ENCODE measurements at places on chromosomes 13 and 19.
A peak's percentile ranks its signal among the peaks of the same experiment; 100 is the strongest.

GRCh38 chr19:14003251-14004055, 2.7 kb downstream of the RFX1 start:
- DNase-seq = no peak

DNA sequence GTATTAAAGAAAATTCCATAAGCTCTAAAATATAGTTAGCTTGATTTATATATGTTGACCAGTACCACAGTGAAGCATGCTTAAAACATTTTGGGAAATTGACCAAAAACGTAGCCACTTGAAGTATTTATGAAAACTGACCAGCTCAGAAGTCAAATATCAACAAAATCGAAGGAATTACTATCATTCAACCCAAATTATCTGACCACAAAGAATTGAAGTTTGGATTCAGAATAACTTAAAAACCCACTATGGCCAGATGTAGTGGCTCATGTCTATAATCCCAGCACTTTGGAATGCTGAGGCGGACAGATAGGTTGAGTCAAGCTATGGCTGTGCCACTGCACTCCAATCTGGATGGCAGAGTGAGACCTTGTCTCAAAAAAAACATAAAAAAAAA, 31.9 kb downstream of the GPALPP1 start:
- no peak for DNase-seq

DNA sequence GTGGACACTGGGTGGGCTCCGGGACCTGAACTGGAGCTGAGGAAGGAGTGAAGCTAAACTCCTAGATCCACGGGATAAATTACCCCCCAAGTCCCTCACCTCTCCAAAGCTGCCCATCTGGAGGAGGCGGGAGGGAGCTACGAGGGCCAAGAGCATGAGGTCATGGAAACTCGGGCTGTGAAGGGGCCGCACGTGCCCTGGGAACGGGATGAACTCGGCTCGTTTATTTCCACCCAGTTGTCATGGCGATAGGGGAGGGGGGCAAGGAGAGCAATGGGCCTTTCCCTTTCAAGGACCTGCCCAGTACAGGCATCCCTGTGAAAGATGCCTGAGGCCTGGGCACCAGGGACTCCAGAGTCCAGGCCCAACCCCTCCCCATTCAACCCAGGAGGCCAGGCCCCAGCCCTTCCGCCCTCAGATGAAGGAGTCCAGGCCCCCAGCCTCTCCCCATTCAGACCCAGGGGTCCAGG, 3.8 kb downstream of the PPP1R12C start:
- peak; percentile 83 for DNase-seq

- DNase-seq = no peak
These were observed 89.2 kb downstream of the RGCC start for GRCh38 chr13:41546372-41547190.

DNA sequence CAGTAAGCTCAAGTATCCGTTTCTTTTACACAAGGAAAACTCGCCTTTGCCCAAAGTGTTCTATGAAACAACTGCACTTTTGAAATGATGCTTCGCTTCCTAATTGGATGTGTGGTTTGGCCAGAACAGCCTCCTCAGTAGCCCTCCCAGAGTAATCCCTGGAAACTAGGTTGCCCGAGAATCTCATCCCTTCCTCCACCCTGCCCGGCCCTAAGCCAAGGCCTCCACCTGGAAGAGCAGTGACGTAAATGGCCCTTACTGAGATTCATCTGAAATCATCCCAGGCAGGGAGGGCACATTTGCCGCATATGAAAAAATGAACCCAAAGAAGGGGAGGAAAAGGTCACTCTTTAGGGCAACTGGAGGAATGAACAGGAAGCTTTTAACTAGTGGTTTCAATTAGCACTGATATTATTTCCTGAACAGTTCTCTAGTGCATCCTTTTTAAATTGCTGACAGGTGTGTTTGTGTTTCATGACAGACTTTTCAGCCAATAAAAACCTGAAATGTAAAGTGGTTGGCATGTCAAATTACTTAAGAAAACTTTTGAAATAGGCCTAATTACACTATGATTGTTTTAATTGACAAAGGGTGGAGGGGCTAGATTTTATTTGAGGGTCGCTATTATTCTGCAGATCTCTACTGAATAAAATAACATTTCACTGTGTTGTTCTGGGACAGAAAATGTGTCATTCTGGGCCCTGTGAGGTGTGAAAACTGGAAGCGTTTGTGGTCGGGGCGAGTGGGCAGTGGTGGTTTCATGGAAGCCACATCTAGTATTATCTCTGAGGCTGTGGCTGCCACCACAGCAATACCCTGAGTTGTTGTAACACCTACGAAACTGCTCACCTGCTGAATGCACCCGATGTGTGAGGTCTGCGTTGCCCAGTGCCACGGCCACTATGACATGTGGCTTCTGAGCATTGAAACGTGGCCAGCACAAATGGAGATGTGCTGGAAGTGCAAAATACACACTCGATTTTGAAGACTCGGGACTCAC, 112.1 kb downstream of the ZIC5 start:
- DNase-seq = no peak

DNA sequence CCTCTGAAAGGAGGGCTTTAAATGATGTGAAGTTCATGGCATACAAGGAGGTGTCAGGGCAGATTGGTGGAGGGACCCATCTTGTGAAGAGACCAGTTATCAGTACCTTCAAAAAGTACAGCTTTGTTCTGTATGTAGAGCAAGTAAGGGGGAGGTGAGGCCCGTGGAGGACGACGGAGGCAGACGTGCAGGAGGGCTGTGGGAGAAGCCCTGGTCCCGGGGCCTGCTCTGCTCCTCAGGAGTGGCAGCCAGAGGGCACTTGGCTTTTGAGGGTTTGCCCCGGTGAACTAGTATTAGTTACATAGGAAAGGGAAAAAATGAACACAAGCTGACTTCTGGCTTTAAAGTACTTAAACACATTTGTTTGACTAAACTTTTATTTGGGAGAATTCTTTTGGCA, 42.1 kb downstream of the COG3 start:
- no peak for DNase-seq

- DNase-seq = peak; percentile 39
These were observed 353.5 kb downstream of the DACH1 start for GRCh38 chr13:71513411-71514033.

DNA sequence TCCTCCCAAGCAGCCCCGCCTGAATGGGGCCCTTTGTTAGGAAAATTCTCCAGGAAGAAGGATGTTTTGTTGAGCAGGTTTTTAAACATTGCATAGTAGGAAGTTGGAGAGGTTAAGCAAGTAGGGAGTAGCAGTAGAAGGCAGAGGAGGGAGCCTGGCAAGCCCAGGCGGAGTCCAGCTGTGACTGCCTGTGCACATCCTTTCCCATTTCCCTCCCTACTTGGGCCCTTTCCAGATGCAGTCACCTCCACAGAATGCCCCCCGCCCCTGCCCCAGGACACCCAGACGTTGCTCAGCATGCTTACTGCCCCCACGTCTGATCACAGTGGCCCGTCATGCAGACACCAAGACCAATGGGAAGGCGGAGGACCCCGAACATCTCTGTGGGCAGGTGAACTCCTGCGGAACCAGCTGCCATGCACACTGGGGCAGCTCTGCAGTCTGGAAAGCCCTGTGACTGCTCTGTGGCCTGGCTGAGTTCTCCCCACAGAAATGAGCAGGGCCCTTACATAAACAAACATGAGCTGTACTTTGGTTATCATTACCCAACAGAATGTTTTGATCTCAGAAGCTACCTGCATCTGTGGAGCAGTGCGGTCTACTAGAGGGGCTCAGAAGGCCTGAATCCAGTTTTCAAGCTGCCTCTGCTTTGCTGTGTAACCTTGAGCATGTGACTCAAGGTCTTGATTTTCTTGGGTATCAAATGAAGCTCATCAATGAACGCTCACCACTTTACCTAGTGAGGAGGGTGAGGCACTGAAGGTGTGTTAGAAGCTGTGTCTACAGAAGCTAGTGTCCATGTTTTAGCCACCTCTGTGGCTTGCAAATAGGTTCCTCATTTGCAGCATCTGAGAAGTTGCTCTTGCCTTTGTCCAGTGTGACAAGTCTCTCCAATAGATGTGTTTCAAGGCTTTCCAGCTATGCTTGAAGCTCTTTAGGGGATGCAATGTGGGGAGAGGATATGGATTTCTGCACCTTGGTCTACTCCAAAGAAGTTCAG, 84.2 kb downstream of the TNFRSF19 start:
- DNase-seq = no peak

- DNase-seq = no peak
These were observed 433 bp downstream of the SIX5 start for GRCh38 chr19:45768655-45768983.

DNA sequence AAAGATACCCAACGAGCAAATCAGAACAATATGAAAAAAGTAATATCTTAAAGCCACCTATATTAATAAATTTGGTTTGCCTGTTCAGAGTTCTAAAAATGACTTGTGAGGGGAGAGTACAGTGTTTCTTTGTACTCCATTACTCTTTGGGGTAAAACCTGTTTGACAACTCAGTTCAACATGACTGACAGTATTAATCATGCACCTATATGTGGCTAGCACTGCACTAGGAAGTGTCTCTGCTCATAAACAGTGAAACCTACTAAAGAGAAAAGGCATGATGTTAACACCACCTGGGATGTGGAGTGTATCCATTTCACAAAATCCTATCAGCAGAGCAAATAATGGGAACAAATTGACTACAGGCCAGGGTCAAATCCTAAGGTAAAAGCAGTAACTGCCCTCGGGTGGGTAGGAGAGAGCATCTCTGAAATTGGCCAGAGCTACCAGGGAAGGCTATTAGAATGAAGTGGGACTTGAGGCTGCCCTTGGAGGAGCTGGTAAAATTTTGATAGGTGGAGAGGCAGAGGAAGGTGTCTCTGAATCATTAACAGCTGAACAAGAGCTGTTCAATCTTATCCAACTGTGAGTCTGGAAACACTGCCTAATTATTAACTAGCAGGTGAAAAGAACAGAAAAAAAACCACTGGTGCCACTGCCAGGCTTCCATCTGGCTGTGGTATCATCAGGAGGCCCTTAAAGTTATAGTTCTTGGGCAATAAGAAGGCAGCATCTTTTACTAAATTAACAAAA, 365.1 kb downstream of the DNAJC15 start:
- no peak for DNase-seq

DNA sequence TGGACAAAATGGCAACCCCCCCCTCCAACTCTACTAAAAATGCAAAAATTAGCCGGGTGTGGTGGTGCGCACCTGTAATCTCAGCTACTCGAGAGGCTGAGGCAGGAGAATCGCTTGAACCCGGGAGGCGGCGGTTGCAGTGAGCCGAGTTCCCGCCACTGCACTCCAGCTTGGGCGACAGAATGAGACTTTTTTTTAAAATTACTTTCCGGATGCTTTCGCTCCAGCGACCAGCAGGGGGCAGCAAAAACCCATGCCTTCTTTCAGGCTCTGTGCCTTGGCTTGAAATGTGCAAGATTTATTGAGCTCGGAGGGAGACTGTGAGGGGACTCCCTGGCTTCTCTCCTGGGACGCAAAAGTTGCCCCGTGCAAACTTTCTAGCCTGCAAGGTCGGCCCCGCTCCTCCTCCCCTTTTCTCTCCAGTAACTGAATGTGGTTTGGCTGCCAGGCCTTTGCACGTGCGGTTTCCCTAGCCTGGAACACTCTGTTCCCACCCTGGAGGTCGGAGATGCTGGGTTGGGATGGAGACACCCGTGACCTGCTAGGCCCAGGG, 61.4 kb upstream of the NFIC start:
- peak; percentile 82 for DNase-seq

- DNase-seq = no peak
These were observed 6.0 kb downstream of the UBL3 start for GRCh38 chr13:29844441-29844840.

- DNase-seq = peak; percentile 76
These were observed 24.6 kb downstream of the NOSIP start for GRCh38 chr19:49555600-49556411.

DNA sequence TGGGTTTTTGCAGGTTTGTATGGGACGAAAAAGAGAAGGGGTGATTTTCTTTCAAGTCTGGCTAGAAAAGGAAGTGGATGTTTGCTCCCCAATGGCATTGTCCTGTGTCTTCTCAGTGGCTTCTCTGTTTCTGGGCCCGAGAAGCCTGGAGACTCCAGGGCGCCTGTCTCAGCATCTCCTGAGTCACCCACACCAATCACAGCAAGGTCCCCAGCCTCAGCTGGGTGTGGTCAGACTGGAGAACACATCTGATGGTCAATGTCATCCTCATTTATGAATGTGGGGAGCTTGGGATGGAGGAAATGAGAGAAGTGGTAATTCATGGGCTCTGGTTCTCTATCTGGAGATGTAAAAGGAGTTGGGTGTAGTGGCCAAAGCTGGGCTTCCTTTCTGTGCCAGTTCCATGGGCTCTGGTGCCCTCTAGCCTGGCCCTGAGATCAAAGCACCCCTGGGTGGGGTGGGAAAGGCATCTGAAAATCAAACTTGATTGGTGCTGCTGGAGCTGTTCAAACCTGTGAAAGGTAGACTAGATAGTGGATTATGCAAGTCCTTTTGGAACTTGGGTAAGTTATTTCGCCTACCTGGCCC, 13.4 kb downstream of the RASL11A start:
- no peak for DNase-seq

- no peak for DNase-seq
These were observed 22.0 kb downstream of the GGACT start for GRCh38 chr13:100566543-100566942.

All from glutamatergic neuron (in vitro differentiated cells).